ENCODE measurements at places on chromosomes 6 and 20. TPM values are rescaled to one million over a fixed set of nuclear protein-coding genes. Genes with fewer than 3 reads are reported as not detected.
A peak's percentile ranks its signal among the peaks of the same experiment; 100 is the strongest.

GRCh38 chr6:36912030-36912454 is 26.3 kb downstream of the C6orf89 start:
- no peaks in the 10 kb centered on the region for H3K27me3 ChIP-seq
- no peak for DNase-seq
- no peak overlapping the region for H3K27ac ChIP-seq
- H3K36me3 ChIP-seq, result peaks cover 37% of the 10 kb centered on the region

GRCh38 chr20:44601801-44602204 is 19.4 kb downstream of the PKIG start:
- H3K4me1 ChIP-seq, result peaks cover 41% of the 10 kb centered on the region
- no peaks in the 10 kb centered on the region for H3K27me3 ChIP-seq
- H3K36me3 ChIP-seq, result peaks cover 2% of the 10 kb centered on the region

DNA sequence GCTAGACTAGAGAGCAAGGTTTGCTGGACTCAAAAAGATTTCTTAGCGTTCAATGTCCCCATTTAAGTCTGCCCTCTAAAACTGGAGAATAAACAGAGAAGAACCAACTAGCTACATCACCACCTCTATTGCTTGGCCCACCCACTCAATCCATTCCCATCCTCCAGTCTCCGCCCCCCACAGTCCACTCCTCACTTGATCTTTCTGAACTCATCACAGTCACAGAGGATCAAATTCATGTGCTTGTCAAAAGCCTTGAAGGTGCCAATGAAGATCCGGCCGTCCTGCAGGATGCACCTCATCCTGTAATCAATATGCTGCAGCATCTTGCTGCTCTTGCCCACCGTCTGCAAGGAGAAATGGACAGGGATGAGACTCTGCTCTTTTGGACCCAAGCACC is 3.2 kb downstream of the SNRPB start:
- no peak for DNase-seq
- H3K4me3 ChIP-seq, result no peak overlapping the region
- no peak overlapping the region for H3K27ac ChIP-seq
- H3K4me1 ChIP-seq, result peaks cover 13% of the 10 kb centered on the region

Gene PAX1
- total RNA-seq, result 0.06 TPM

- no peak overlapping the region for H3K4me3 ChIP-seq
- no peak overlapping the region for H3K27ac ChIP-seq
- DNase-seq, result no peak
- H3K27me3 ChIP-seq, result no peaks in the 10 kb centered on the region
Measured at GRCh38 chr6:50762798-50763197, 49.5 kb downstream of the TFAP2D start.

DNA sequence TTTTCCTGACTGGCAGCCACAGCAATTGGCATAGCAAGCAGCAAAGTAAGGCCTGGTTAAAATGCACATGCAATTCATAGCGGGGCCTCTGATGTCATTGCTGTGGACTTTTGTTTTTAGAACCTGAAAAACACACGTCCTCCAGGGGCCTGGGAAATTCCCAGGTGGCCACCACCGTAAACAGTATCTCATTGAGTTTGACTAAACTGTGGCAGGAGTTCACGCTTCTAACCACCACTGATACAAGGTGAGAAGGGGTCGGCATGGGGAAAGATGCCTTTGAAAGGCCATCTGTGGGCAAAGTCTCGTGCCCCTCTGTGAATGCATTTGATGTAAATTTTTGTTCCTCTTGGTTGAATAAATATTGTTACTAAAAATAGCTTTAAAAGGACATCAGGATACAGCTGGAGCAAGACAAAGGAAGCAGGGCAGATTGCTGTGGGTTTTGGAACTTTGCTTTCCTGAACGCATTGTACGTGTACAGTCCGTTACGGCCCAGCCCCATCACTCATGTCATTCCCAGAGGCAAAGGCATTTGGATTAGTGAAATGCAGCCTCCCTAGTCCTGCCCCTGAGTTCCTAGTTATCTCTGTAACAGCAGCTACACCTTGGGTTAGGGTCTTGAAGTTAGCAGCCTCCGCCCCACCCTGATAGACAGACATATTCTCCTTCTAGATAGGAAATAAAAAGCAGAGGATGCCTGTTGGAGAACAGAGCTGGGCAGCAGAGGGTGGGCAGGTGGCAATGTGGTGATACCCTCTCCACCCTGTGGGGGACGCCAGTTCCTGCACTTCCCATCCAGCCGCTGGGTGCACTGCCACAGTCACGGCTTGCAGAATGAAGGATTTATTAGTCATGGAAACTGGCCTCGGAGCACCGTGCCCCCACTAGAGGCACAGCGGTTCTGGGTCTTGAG is 80.3 kb downstream of the ZDHHC14 start:
- H3K4me3 ChIP-seq, result no peak overlapping the region
- H3K27ac ChIP-seq, result no peak overlapping the region
- H3K27me3 ChIP-seq, result no peaks in the 10 kb centered on the region
- no peaks in the 10 kb centered on the region for H3K36me3 ChIP-seq
- peaks cover 43% of the 10 kb centered on the region for H3K4me1 ChIP-seq

DNA sequence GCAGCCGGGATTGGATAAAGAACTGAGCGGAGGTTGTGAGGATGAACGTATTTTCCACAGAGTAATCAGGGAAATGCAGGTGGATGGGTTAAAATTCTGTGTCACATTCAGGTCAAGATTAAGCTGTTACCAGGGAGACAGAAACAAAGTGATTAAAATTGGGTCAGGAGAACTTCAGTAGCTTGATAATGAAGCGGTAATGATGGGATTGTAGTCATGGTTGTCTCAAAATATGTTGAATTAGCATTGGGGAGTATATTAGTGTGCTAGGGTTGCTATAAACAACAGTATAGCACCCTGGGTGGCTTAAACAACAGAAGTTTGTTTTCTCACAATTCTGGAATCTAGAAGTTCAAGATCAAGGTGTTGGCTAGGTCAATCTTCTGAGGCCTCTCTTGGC is 155.5 kb downstream of the GJA1 start:
- H3K4me1 ChIP-seq, result no peaks in the 10 kb centered on the region
- H3K4me3 ChIP-seq, result no peak overlapping the region
- H3K27ac ChIP-seq, result no peak overlapping the region
- no peaks in the 10 kb centered on the region for H3K36me3 ChIP-seq

DNA sequence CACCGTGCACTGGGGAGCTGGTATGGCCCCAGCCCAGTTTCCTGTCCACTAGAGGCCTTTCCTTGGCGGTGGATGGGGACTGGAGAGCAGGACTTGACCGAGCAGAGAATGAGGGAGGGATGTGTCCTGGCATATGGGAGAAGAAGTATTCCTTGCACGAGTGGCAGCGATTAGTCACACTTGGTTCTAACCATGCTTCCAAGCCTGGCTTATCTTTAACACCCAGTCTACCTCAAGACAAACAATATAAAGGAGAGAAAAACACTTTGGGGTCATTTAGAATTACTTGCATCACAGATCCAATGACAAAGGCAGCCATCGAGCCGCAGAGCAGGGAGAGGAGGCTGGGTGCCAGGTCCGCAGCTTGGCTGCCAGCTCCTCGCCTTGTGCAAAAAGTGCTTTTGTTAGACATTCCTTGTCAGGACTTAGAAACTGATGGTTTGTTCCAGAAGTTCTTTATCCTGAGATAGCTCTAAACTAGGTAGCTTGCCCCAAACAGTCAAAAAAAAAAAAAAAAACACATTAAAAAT is 214.9 kb upstream of the GMDS start:
- H3K4me3 ChIP-seq, result no peak overlapping the region
- H3K27ac ChIP-seq, result no peak overlapping the region
- no peaks in the 10 kb centered on the region for H3K36me3 ChIP-seq
- DNase-seq, result peak; percentile 79
- H3K4me1 ChIP-seq, result peaks cover 9% of the 10 kb centered on the region
- H3K27me3 ChIP-seq, result no peaks in the 10 kb centered on the region

Gene TXLNB
- 7.1 TPM for total RNA-seq

DNA sequence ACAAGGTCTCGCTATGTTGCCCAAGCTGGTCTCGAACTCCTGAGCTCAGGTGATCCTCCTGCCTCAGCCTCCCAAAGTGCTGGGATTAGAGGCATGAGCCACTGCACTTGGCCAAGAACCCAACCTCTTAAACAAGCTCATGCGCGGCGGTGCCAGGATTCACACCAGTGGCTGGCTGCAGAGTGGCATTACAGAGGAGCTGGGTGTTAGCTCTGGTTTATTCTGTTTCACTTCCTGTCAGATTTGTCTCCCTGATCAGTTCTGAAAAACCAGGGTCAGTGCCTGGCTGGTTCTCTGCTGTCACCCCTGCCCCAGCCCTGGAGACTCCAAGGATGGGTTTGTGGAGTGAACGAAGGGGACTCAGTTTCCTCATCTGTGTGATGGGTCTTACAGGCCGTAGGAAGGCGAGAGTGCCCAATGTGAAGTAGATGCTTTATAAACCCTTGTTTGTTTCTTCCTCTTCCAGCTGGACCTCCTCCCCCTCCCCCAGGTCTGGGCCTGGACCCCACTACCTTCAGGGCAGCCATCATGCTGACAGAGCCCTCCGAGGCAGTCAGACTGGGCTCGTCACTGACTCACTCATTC is 63.4 kb downstream of the UBE2V1 start:
- H3K4me3 ChIP-seq, result no peak overlapping the region
- DNase-seq, result no peak
- H3K27me3 ChIP-seq, result no peaks in the 10 kb centered on the region
- H3K27ac ChIP-seq, result no peak overlapping the region
- peaks cover 27% of the 10 kb centered on the region for H3K4me1 ChIP-seq
- no peaks in the 10 kb centered on the region for H3K36me3 ChIP-seq

- DNase-seq, result no peak
- H3K4me3 ChIP-seq, result no peak overlapping the region
- H3K36me3 ChIP-seq, result no peaks in the 10 kb centered on the region
- H3K27ac ChIP-seq, result no peak overlapping the region
Measured at GRCh38 chr6:6386010-6386409, 65.5 kb upstream of the F13A1 start.
